ENCODE measurements at places on chromosomes 1 and 21.

DNA sequence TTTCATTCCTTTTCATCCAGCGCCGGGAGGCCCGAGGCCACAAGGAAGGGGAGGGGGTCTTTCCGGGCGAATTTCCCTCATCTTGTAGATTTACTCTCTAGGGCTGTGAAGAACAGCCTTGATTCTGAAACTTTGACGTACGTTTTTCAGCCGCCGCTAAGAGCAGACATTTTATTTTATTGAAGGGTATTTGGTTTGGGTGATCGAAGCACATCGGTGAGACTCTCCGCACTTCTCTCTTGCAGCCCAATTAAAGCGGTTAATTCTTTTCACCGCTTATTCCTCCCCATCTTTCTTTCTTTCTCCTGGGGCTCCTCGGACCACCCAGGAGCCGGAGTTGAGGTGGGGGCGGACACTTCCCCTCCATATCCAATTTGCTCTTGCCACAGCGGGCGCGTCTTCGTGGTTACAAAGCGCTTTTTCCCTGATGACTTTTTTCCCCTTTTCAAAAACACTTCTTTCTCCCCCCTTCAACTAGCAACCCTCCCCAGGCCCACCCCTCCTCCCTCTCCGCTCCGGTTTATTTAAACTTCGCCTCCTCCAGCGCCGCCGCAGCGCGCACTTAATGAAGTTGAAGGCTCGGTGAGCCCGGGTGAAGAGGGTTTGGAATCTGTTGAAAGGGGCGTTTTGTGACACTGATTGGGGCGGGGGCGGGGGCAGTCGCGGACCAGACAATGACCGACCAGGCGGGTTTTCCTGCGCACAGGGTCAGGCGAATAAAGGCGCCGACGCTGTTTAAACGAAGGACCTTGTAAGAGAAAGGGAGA lies 5.9 kb downstream of the FOXD2 start:
- no peak for DNase-seq

DNA sequence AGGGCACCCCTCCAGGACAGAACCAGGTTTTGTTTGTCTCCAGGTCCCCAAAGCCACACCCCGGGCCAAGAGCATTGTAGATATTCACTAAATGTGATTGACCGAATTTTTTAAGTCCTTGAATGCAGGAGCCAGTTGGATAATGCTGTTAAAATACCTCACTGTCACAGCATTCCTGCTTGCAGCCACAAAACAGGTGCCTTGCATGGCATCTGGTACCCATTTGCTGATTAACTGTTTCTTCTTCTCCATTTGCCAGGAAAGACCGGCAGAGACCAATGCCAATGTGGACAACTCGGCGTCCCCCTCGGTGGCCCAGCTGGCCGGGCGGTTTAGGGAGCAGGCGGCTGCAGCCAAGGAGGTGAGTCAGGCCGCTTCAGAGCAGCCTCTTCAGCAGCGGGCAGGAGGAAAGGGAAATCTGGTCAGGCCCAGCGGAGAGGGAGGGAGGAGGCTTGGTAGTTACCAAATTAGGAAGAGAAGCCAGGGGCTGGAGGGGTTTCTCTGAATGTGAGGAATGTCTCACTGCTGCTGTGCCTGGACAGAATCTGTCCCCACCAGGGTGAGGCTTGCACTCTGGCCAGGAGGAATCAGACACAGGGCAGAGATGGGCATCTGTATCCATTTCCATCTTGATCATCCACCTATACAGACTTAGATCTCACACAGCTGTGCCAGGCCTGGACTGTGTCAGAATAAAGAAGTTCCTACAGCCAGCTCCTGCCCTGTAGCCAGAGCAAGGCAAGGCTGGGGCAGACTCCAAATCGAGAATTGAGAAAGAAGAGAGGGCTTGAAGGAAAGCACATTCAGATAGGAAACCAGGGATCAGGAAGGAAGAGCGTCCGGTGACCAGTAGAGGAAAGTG lies 37.9 kb upstream of the MPZL1 start:
- no peak for DNase-seq

GRCh38 chr21:39159342-39160063 lies 23.7 kb downstream of the PSMG1 start:
- no peak for DNase-seq

- no peak for DNase-seq
Observed at GRCh38 chr1:172018727-172019311, 177.5 kb downstream of the DNM3 start.

DNA sequence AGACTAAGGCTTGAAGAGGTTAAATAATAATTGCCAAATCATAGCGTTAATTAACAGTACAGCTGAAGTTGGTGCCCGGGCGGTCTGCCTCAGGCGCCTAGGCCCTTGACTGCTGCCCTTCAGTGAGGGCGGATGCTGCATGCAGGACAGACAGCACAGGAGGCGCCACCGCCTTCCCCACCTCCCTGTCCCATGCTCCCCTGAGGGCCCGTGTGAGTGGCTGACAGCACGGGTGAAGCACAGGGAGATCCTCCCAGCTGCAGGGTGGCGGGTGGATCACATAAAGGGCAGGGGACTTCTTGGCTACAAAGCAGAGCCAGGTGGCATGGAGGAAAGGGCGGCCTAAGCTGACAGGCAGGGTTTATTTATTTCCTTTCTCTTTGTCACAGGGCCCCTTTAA lies 49.1 kb downstream of the DDX20 start:
- no peak for DNase-seq

GRCh38 chr1:2258122-2258681 lies 30.1 kb downstream of the SKI start:
- no peak for DNase-seq

- DNase-seq = no peak
Observed at GRCh38 chr1:153441238-153441755, 19.2 kb downstream of the S100A7 start.

- no peak for DNase-seq
Observed at GRCh38 chr1:235024711-235025421, 103.8 kb downstream of the TOMM20 start.
